ENCODE measurements at places on chromosomes 1 and 21.

DNA sequence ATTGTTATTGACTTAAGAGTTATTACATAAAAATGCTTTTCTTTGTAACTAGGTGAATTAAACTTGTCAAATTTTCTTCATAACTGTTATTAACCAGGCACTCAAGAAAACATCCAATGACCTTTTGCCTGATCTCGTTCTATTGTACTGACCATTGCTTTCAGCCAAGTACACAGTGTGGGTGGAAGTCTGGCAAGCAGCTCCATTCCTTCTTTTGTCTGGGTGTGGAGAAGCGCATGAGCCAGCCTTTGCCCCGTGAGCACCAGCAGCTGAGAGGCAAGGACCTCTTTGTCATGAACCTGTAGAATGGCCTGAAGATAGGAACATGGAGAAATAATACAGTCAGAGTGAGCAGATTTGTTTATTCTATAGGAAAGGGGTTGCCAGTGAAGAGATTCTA is 57.5 kb downstream of the IARS2 start:
- no peak for DNase-seq

- no peak for DNase-seq
Observed at GRCh38 chr1:110872745-110873720, at the start of gene CD53. CD53 (plus strand) TSS chr1:110873148; CDS start chr1:110891409, 18,261 bp downstream.

GRCh38 chr1:117037802-117038201 is 22.3 kb upstream of the TTF2 start:
- no peak for DNase-seq

GRCh38 chr1:161222175-161223019 is 1.0 kb downstream of the APOA2 start:
- DNase-seq = no peak

- no peak for DNase-seq
Observed at GRCh38 chr21:32599526-32599925, 12.7 kb downstream of the CFAP298 start.

GRCh38 chr1:211335522-211336157 is 9.0 kb downstream of the TRAF5 start:
- DNase-seq = no peak

DNA sequence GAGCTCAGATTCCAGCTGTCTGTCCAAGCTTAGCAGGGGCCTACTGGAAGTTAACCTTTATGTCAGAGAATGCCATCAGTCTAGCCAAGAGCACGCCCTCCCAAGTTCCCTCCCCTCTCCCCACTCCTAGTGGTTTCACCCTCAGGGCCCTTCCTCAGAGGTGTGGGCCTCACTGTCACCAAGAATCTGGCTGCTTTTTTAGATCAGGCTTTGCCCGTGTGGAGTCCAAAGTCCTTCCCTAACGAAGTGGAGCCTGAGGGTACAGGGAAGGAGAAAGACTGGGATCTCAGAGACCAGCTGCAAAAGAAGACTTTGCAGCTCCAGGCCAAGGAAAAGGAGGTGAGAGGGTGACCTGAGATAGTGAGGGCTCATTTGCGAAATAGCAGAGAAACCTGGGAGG is 4.1 kb downstream of the C1orf74 start:
- no peak for DNase-seq

DNA sequence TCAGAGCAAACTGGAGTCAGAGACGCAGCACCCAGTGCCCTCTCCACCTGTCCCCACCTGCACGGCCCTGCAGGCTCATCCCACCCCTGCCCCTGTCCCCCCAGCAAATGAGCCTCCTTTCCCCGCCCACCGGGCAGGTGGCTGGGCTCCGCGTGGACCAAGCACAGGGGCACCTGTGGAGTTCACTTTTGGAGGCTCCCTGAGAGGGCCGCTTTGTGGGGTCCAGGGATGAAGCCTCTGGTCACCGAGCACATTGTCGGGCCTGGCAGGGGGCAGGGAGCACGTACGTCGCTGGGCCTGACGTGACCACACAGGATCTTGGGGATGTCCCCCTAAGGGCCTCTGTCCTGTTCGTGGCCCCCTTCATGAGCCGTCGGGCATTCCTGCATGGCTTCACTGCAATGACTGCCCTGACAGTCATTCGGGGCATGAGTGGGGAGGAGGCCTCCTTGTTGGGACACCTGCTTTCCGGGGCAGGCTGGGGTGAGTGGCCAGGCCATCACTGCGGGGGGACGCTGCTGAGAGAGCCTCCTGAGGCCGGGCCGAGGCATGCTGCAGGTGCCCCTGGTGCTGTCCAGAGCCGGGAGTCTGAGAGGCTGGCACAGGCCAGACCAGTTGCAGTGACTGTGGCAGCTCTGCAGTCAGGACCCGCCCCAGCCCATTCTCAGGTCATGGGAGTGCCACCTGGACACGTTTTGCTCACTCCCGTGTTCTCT is 19.7 kb downstream of the SLX9 start:
- DNase-seq = no peak

GRCh38 chr21:29307718-29308455 is 9.2 kb downstream of the BACH1 start:
- no peak for DNase-seq

GRCh38 chr1:11568687-11569086 is 85.5 kb downstream of the FBXO2 start:
- no peak for DNase-seq

- no peak for DNase-seq
Observed at GRCh38 chr1:116874733-116875249, 34.9 kb upstream of the PTGFRN start.

DNA sequence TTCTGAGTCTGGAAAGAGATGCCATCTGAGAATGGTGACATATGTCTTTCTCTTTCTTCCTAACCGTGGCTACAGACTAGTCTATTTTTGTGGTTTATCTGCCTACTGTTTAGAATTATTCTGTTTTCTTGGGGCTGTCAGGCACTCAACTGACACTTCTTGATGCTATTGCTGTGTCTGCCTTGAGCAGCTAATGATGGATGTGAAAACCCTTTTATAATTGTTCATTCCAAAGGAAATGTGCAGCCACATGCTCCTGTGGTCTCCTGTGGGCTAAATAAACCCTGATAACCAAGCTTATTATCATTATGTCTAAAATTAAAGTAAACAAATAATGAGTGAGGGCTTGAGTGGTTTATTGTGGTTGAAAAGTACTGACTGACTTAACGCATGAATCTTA is 52.7 kb upstream of the CXADR start:
- no peak for DNase-seq

DNA sequence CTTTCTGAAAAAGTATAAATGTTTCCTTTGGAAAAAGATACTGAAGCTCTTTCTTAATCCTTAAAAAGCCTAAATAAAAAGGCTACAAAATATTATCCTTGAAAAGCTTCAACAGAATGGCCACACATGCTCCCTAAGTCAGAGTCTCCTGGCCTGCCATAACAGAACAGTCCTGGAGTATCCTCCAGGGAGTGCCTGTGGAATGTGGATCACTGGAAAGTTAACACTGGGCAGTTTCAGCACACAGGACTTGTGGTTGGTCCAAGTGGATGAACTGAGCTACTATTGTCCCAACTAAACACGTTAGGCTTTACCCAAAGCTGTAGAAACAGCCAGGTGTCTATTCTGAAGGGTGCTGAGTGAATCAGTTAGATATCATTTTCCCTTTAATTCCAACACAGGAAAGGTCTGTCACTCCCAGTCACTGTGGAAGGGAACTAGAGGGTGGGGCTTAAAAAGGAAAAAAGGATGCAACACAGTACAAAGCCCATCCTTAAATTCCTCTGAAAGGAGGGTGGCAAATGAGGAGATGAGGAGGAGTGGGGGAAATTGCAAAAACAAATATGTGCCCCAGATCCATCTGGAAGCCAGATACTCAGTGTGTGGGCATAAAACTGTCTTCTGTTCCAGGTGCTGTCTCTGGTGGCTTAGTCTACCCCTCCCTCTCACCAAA is 196.3 kb upstream of the SPAG17 start:
- DNase-seq = no peak

GRCh38 chr1:54965624-54966340 is 14.6 kb upstream of the TMEM61 start:
- peak; percentile 37 for DNase-seq

GRCh38 chr1:155650231-155650757 is 38.3 kb downstream of the YY1AP1 start:
- DNase-seq = no peak

DNA sequence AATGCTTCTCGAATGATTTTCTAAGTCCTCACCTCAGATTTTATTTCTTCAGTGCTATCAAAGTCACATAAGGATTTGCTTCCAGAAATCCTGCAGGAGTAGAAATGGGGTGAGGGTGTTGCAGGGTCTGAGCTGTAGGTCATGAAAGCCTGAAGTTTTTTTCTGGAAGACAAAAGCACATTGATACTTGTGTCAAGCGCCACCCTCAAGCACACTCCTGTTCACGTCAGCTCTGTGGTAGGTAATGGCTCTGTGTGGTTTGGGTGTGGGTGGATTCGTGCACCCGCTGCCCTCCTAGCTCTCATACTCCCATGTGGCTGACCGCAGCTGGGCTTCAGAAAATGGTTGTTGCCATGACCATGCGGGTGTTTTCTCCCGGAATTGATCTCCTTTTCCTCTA is 39.9 kb downstream of the AKNAD1 start:
- no peak for DNase-seq

DNA sequence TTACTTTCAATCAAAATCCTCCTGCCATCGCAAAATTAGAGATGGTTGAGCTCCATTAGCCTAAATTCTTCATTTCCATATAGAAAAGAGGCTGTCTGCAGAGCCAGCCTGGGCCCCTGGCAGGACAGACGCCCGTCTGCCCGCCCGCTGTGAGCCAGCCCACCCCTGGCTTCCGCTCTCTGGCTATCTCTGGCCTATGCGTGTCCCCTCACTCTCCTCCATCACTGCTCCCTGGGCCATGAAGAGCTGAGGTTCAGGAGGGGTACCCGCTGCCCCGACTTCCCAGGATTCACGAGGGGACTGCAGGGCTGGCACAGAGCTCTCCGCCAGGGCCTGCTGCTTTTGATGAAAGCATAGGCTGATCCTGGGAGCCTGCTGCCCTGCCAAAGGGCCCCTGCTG is 117.6 kb downstream of the CASZ1 start:
- DNase-seq = no peak

- no peak for DNase-seq
Observed at GRCh38 chr1:183588827-183589226, 1.4 kb downstream of the NCF2 start.

DNA sequence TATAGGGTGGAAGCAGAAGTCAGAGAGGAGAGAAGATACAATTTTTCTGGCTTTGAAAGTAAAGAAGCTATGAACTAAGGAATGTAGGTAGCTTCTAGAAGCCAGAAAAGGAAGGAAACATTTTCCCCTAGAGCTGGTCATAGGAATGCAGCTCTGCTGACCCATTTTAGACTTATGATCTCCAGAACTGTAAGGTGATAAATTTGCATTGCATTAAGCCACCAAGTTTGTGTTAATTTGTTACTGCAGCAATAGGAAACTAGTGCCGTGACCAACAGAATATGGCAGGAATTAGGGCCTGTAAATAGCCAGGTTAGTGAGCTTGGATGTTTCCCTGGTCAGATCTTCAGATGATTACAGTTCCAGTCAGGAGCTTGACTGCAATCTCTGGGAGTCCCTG is 244.3 kb upstream of the C1orf105 start:
- no peak for DNase-seq

DNA sequence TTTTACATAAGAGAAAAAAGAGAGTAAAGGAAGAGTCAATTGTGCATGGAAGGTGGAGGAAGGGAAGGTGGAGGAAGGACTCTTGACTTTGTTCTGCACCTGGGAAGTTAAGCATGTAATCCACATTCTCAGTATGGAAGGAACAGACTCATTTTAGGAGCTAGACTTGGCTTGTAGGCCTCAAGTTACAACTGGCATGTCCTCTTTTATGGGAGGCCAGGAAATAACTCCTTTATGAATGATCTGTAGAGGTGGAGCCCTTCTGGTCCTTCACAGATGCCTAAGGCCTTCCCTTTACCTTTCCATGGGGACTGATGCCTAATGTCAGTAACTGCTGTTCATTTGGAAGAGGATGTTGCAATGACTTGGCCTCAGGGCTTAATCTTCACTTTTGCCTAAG is 29.4 kb upstream of the CCSAP start:
- no peak for DNase-seq

Data from SK-N-MC (cell line).